Muscle of leg (tissue), 16 donors: ENCODE measurements at places on chromosomes 5 and 9.

- peaks cover 10% of the 10 kb centered on the region for H3K4me1 ChIP-seq
- peaks cover 5% of the 10 kb centered on the region for H3K27me3 ChIP-seq
- DNase-seq: peak; percentile 93
- H3K27ac ChIP-seq: no peak overlapping the region
- no peaks in the 10 kb centered on the region for H3K36me3 ChIP-seq
Observed at GRCh38 chr9:79764374-79764773, 192.6 kb downstream of the TLE4 start.

DNA sequence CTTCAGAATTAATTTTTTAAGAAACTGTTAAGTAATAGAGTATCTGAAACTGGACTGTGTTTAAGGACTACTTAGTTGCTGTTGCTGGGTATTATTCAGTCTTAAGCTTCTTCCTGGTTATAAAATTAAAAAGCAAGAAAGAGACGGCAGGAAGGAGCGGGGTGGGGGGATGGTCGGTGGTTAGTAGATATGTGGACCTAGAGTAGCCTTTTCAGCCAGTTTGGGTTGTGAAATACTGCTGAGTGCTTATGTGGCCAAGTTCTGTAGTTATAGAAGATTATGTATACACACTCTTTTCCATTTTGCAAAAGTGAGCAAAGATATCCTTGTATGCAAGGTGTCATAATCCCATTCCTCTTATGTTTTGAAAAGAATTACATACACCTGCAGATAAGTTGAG, 28.5 kb downstream of the TRIO start:
- no peak overlapping the region for H3K4me3 ChIP-seq
- no peak for DNase-seq
- no peak overlapping the region for H3K27ac ChIP-seq
- no peaks in the 10 kb centered on the region for H3K27me3 ChIP-seq
- H3K36me3 ChIP-seq: no peaks in the 10 kb centered on the region

DNA sequence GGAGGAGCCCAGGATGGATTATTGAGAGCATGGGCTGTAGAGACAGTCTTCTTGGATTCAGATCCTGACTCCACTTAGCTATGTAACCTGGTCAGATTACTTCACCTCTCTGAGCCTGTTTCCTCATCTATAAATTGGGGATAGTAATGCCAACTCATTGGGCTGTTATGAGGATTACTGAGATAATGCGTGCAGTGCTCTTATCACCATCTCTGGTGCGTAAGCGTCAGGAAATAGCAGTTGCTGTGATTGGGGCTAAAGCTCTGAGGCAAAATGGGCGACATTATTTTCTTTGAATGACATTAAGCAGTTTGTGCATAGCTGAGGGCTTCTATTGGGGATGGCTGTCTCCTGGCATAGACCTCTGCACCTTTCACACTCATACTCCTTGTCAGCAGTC, 995 bp upstream of the MSMP start:
- no peak overlapping the region for H3K4me3 ChIP-seq
- no peak overlapping the region for H3K27ac ChIP-seq
- peaks cover 56% of the 10 kb centered on the region for H3K36me3 ChIP-seq
- no peak for DNase-seq

- H3K4me1 ChIP-seq: no peaks in the 10 kb centered on the region
- DNase-seq: no peak
- H3K4me3 ChIP-seq: no peak overlapping the region
- no peaks in the 10 kb centered on the region for H3K36me3 ChIP-seq
- H3K27me3 ChIP-seq: peaks cover 2% of the 10 kb centered on the region
Observed at GRCh38 chr9:105193560-105193959, 50.9 kb upstream of the SLC44A1 start.

DNA sequence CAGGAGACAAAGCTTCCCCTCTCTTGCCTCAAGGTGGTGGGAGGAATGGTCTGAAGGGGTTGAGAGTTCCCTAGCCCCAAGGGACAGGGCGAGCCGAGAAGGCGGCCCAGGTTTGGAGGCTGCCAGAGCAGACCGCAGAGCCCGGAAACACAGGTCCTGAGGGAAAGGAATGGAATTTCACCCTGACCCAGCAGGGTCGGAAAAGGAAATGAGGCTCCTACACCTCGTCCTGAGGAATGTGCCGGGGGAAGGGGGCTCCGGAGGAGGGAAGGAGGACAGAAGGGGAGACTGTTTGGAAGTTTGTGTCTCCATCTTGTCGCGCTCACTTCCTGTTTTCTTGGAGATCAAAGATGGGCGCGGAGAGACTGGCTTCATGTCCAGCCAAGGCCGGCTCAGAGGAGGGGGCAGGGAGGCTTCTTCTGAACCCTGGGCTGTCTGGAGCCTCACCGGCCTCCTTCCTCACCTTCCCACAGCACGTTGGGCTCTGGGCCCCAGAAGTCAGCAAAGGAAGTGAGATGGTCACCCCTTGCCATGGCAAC, 9.6 kb downstream of the ENG start:
- peak overlapping the region; percentile 49 for H3K27ac ChIP-seq
- peaks cover 36% of the 10 kb centered on the region for H3K4me1 ChIP-seq
- H3K4me3 ChIP-seq: no peak overlapping the region
- peak; percentile 53 for DNase-seq
- H3K27me3 ChIP-seq: no peaks in the 10 kb centered on the region
- peaks cover 22% of the 10 kb centered on the region for H3K36me3 ChIP-seq

- peaks cover 17% of the 10 kb centered on the region for H3K27me3 ChIP-seq
- peak; percentile 83 for DNase-seq
- H3K4me1 ChIP-seq: peaks cover 8% of the 10 kb centered on the region
- peak within 1 kb of the TSS; percentile 26 for H3K4me3 ChIP-seq
- no peaks in the 10 kb centered on the region for H3K36me3 ChIP-seq
- H3K27ac ChIP-seq: no peak within 1 kb of the TSS
Observed at GRCh38 chr5:45696206-45696836, at the start of gene HCN1. Gene HCN1 (minus strand): TSS chr5:45696380.

DNA sequence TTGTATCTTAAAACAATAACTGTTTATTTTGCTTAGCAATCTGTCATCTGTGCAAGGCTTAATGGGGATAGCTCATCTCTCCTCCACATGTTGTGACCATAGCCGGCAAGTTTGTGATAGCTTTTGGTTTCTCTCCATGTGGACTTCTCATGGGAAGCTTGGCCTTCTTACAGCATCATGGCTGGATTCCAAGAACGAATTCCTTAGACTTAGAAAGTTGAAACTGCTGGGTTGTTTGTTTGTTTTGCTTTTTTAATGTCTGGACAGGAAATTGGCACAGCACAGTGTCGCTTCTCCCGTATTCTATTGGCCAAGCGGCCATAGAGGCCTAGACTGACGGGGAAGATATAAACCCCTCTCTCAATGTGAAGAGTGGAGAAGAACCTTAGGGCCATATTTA, 61.0 kb upstream of the PRDM9 start:
- no peaks in the 10 kb centered on the region for H3K27me3 ChIP-seq
- H3K4me1 ChIP-seq: no peaks in the 10 kb centered on the region
- H3K36me3 ChIP-seq: no peaks in the 10 kb centered on the region
- H3K4me3 ChIP-seq: no peak overlapping the region
- no peak overlapping the region for H3K27ac ChIP-seq

DNA sequence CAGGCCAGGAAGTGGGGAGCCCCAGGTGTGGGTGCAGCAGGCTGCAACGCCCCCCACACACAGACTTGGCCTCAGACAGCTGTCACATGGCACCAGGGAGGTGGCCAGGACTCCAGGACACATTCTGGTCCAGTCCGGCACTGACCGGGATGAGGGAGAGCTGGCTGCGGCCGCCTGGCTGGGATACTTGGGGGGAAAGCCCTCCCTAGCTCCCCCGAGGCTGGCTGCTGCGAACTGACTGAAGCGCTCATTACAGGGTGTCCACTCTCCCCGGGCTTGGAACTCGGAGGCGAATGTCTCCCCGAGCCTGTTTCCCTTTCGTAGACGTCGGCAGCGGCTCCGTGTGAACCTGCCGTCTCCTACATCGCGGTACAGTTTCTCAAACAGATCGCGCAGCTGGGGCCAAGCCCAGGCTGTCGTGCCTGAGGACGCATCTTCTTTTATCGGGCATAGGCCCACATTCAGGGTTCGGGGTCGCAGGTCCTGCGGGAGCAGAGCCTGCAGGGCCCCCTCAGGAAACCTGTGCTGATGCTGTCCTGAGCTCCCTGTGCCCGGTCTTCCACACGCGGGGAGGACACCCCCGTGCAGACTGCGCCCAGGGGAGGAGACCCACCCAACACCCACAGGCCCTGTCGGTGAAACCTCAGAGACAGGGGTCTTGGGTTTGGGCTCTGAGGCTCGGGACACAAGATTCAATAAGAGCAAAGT, 19.8 kb downstream of the NACC2 start:
- H3K4me3 ChIP-seq: no peak overlapping the region
- H3K27ac ChIP-seq: no peak overlapping the region
- peaks cover 12% of the 10 kb centered on the region for H3K4me1 ChIP-seq
- no peaks in the 10 kb centered on the region for H3K36me3 ChIP-seq

GRCh38 chr9:87271696-87272477, 225.8 kb upstream of the DAPK1 start:
- H3K27ac ChIP-seq: peak overlapping the region; percentile 66
- H3K4me1 ChIP-seq: peaks cover 47% of the 10 kb centered on the region
- H3K27me3 ChIP-seq: no peaks in the 10 kb centered on the region
- no peak overlapping the region for H3K4me3 ChIP-seq
- H3K36me3 ChIP-seq: no peaks in the 10 kb centered on the region
- DNase-seq: no peak

GRCh38 chr5:350355-350754, 28.8 kb downstream of the AHRR start:
- peaks cover 13% of the 10 kb centered on the region for H3K4me1 ChIP-seq
- peaks cover 22% of the 10 kb centered on the region for H3K27me3 ChIP-seq
- DNase-seq: no peak

DNA sequence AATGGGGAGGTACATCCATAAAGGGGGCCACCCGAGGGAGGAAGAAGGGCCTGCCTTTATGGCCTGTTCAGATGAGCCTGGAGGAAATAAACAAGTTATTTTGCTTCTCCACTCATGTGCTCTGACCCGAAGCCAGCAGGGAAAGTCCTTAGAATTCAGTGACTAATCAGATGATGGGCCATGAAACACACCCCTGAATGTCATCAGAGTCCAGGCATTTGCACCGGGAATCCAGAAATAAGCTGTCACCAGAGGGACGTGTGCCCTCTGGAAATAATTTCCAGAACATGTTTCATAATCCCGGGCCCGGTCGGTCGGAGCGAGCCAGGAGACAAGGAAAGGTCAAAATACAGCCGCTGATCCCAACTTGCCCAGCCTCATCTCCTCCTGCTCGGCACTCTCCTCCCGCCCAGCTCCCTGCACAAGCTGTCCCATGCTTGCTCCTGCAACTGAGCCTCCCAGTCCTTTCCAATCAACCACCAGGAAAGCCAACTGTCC, 73.6 kb upstream of the ZNF622 start:
- peak overlapping the region; percentile 82 for H3K27ac ChIP-seq
- H3K36me3 ChIP-seq: no peaks in the 10 kb centered on the region
- no peaks in the 10 kb centered on the region for H3K27me3 ChIP-seq
- peak; percentile 86 for DNase-seq
- no peak overlapping the region for H3K4me3 ChIP-seq
- H3K4me1 ChIP-seq: peaks cover 43% of the 10 kb centered on the region

DNA sequence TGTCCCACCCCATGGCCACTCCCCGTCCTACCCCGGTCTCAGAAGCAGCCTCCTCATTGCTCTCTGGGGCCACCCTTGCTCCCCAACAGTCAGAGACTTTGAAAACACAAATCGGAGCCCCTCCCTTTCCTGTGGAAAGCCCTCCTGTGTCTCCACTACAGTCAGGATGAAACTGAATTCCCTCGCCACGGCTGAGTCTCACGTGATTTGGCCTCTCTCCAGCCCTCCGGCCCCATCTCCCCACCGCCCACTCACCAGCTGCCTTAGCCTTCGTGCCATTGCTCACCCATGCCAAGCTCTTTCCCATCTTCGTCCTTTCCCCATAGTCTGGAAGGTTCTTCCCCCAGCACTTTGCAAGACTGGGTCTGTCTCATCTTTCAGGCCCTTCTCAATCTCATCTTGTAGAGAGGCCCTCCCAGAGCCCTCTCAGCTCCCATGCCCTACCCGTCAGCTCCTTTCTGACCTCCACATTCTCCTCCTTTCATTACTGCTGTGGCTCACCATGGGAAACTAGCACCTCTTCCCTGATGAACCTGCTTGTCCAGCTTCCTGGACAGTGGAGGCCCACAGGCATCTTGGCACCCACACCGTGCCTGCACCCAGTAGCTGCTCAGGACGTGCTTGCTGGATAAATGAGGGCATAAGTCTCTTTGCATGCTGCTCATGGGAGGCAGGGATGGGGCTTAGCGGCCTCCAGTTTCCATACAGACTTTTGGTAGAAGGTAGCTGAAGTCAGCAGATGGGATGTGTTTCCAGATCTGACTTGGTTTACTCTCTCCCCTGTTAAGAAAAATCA, 126.4 kb upstream of the COL5A1 start:
- H3K4me1 ChIP-seq: peaks cover 30% of the 10 kb centered on the region
- peak; percentile 62 for DNase-seq
- no peaks in the 10 kb centered on the region for H3K36me3 ChIP-seq

GRCh38 chr5:5235685-5236084, 95.6 kb downstream of the ADAMTS16 start:
- H3K4me1 ChIP-seq: no peaks in the 10 kb centered on the region
- no peak overlapping the region for H3K4me3 ChIP-seq
- no peaks in the 10 kb centered on the region for H3K27me3 ChIP-seq
- H3K27ac ChIP-seq: no peak overlapping the region

DNA sequence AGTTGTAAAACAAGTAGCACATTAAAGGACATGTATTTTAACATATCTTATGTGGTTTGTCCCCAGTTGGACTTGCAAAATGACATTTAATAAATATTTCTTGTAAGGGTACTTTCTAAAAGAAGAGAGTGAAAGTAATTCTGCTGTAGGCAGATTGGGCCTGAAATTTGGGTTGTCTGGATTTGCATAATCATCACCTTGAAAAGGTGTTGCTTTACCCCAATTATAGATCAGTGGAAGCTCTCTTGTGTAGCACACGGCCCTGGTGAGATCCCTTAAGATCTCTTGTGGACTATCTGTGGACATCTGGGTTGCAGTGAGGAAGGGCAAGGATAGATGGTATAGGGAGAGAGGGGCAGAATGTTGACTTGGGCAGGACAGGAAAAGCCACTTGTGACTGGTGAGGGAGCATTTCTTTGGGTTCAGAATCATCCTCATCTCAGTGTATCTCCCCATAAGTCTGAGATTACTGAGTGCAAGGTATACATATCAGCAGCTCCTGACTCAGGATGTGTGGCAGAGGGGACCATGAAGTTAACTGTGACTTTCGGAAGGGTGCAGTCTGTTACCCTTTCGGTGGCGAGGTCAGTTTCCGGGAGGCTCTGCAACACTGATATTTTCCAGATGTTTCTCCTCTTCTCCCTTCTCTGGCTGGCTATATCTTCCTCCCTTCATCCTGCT, 2.0 kb upstream of the TNFAIP8 start:
- H3K27me3 ChIP-seq: peaks cover 2% of the 10 kb centered on the region
- no peak overlapping the region for H3K4me3 ChIP-seq
- H3K36me3 ChIP-seq: no peaks in the 10 kb centered on the region
- peaks cover 8% of the 10 kb centered on the region for H3K4me1 ChIP-seq
- H3K27ac ChIP-seq: no peak overlapping the region
- DNase-seq: no peak
